ENCODE measurements at places on chromosomes 6 and 20.

DNA sequence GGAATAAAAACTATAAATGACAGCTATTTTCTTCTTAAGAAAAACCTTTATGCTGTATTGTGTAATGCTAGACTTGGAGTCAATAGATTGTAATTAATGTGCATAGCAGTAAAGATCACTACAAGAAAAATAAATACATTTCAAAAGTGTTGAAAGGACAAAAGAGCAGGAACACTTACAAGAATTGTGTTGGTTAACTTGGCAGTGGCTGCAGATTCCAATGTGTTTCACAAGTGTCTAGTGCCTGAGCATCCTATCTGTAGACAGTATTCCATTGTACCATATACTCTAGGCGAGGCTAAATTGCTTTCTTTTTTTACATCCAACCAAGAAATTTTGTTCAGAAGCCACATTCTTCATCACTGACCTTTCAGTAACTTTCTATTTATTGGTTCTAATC, 924.1 kb downstream of the EPHA7 start:
- no peak for DNase-seq

GRCh38 chr6:97423190-97423589, 140.2 kb upstream of the MMS22L start:
- no peak for DNase-seq

- DNase-seq: no peak
These were observed 128.1 kb downstream of the ISM1 start for GRCh38 chr20:13349235-13349604.

GRCh38 chr6:16305246-16305725, 66.9 kb downstream of the GMPR start:
- no peak for DNase-seq

GRCh38 chr6:111880181-111880888, 7.1 kb upstream of the FYN start:
- DNase-seq: no peak

GRCh38 chr6:127475135-127475822, 16.1 kb upstream of the KIAA0408 start:
- no peak for DNase-seq

DNA sequence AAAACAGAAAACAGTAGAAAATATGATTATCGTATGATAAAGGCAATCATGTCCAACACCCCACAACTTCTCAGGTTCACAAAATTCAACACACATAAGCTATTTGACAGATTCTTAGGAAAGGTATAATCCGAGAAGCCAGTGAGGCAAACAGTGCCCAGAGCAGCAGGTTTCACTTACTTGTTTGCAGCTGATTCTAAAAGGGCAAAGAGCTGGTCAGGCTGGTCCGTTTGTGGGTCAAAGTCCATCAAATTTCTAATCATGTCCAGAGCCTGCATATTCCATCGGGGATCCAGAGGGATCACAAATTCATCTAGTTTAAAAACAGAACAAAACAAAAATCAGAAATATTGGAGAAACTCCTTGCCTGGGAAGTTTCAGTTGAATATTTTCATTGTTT, 69.8 kb upstream of the LYRM2 start:
- DNase-seq: no peak

DNA sequence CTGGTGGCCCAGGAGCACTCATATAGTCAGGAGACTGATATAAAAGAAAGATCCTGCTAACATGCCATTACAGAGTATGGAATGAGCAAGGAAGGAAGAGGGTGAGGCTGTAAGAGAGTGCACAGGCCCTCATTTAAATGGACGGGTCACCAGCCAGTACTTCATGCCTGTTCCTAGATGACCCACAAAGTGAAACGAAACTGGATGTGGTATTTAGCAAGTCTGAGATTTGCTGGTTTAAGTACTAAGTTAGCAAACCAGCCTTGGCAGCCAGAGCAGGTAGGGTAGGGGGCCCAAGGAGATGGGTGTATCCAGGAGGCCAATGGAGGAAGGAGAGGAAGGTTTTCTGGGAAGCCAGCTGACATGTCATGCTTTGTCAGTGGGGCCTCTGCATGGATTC, 15.9 kb downstream of the NT5E start:
- no peak for DNase-seq

Measured in posterior cingulate gyrus (tissue), 11 donors.